ENCODE measurements at places on chromosomes 13 and 19.

DNA sequence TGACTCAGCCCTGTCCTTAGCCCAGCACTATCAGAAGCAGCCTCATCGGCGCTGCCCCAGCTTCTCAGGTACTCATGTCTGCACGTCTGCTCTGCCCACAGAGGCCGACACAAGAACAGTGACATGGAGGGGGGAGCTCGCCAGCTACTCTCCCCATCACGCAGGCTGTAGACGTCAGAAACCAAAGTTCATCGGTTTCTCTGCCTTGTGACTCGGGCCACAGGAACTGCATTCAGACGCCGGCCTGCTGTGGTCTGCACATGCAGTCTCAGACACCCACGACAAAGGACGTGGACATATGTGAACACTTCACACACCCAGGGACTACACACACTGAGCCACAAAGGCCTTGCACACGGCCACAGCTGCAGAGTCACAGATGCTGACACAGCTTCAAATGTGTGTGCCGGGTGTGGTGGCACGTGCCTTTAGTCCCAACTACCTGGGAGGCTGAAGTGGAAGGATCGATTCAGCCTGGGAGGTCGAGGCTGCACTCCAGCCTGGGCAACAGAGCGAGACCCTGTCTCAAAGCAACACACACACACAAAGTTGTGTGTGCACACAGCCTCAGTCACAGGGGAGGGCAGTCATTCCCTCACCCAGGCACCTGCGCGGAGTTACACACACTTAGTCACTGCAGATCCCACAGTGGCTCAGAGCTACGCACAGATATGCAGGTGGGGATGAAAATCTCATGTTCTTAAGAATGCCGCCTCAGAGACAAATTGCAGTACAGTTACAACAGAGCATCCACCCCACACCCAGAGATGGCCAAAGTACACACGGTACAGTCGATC lies 4.9 kb upstream of the ZFP36 start:
- peak; percentile 75 for DNase-seq

- DNase-seq: no peak
Observed at GRCh38 chr19:9306443-9306842, 3.2 kb downstream of the ZNF699 start.

DNA sequence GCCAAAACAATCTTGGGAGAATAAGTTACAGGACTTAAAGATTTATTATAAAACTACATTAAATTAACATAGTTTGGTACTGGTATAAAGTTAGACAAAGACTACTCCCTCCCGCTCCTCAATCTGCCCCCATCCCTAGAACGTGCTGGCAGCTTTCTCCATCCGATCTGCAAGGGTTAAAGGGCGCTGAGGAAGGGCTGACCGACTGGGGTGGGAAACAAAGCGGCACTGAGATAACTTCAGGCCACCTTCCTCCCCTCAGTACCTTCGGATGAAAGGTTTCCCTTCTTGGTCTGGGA lies 790 bp upstream of the SUGT1 start:
- no peak for DNase-seq

- no peak for DNase-seq
Observed at GRCh38 chr13:19634256-19634740, 839 bp downstream of the MPHOSPH8 start.

GRCh38 chr19:4645718-4646117 lies 6.4 kb downstream of the TNFAIP8L1 start:
- no peak for DNase-seq

GRCh38 chr19:4654437-4655361 lies 15.4 kb downstream of the TNFAIP8L1 start:
- no peak for DNase-seq

DNA sequence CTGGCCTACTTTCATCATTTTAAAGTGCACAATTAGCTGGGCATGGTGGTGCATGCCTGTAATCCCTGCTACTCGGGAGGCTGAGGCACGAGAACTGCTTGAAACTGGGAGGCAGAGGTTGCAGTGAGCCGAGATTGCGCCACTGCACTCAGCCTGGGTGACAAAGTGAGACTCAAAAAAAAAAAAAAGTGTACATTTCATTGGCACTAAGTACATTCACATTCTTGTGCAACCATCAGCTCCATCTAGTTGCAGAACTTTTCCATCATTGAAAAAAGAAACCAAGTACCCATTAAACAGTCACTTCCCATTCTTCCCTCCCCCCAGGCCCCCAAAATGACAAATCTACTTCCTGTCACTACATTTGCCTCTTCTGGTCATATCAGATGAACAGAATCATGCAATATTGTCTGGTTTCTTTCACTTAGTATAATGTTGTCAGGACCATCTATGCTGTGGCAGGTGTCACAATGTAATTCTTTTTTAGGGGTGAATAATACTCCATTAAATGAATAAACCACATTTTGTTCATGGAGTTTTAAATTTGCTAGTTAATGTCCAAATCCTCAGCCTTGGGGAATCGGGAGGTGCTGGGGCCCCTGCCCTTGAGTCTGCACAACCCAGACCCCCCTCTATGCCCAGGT lies 7.4 kb upstream of the SIGLEC11 start:
- DNase-seq: no peak

DNA sequence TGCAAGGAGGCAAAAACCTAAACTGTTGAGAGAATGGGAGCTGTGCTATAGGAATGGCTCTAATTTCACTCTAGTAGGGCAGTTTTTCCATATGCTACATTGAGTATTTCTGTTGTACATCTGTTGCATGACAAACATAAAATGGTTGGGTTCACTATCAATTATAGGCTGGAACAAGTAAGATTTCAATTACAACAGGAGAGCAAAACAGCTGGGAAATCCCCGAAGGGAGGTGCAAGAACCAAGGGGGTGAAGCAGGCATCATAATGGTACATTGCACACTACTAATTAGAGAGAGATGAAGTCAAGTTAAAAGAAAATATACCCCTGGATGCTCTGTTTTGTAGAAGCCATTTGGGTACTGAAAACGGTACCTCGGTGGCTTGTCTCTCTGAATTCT lies 389.5 kb downstream of the PCDH9 start:
- DNase-seq: no peak

DNA sequence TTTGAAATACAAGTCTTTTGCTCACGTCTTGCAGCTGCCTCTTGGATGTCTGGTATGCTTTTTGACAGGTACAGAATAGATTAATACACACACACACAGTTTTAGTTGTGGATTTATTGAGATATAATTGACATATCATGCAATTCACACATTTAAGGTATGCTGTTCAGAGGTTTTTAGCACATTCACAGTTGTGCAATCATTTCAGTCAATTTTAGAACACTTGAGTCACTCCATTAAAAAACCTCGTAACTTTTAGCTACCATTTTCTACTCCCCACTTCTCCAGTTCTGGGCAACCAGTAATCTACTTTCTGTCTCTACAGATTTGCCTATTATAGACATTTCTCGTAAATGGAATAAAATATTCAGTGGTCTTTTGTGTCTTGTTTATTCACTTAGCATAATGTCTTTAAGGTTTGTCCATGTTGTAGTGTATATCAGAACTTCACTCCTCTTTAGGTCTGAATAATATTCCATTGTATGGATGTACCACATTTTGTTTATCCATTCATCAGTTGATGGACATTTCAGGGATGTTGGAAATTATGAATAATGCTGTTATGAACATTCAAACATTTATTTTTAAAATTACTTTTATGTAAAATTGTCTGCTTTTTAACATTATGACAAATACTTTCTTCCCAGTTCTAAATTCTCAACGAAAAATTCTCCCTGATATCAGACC lies 2.5 kb upstream of the ZMYM2 start:
- no peak for DNase-seq

GRCh38 chr19:43318203-43318602 lies 35.3 kb upstream of the CD177 start:
- DNase-seq: no peak

DNA sequence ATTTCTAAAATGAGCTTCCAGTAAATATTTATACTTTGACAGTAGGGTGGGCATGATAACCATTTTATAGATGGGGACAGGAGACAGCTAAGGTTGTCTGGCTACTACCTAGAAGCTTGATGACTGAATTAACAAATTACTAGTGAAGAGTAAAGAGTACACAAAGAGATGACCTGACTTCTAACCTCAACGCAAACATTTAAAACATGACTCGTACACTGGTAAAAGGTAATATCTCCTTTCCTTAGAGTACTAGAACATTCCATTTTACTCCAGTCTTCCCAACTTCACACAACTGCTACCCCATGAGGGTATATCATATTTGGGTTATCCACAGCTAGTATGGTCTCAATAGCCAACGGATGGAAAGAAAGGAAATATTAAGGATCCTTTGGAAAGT lies 258.9 kb downstream of the FOXO1 start:
- DNase-seq: no peak

DNA sequence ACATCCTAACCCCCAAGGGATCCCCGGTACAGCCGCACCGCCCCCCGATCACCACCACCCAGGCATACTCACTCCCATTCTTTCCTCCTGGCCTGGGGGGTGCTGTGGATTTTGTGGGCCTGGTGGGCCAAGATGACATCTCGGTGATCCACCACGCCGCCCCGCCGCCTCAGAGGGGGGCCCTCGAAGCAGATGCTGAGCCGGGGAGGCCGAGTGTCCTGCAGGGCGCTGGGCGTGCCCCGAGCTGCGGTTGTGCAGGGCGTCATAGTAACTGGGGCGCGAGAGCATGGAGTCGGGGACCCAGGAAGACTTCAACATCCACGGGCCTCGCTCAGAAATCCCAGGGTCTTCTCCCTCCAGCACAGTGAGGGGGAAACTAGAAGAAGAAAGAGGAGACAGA lies 93.4 kb upstream of the CACNA1A start:
- DNase-seq: no peak

DNA sequence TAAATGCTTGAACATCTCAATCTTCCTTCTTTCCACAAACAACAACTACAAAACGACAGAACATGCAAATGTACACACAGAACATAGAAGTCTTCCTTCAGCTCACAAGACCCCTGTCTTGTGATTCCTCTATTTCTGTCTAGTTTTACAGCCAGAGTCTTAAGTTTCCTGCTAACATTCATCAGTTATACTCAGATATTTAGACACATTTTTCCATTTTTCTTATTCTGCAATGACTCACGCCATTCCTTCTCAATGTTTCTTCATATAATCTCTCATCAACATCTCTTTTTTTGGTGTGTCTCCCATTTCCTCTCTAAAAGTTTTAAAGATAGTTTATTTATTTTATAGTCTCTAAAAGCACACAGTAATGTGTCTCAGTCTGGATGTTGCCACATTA lies 1872.9 kb upstream of the PCDH20 start:
- no peak for DNase-seq

- no peak for DNase-seq
Observed at GRCh38 chr13:96934889-96935489, 59.3 kb downstream of the OXGR1 start.

GRCh38 chr13:33090755-33091414 lies 74.7 kb downstream of the KL start:
- DNase-seq: no peak

GRCh38 chr13:109669234-109669612 lies 117.2 kb downstream of the IRS2 start:
- no peak for DNase-seq

DNA sequence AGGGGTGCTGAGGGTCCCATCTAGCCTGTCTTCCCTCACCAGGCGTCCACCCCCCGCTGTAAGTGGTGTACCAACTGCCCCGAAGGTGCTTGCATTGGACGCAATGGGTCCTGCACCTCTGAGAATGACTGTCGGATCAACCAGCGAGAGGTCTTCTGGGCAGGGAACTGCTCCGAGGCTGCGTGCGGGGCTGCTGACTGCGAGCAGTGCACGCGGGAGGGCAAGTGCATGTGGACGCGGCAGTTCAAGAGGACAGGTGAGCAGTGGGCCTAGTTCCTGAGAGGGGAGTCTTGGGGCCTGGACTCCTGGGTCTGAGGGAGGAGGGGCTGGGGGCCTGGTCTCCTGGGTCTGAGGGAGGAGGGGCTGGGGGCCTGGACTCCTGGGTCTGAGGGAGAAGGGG lies 27.8 kb downstream of the CNFN start:
- DNase-seq: no peak

- DNase-seq: no peak
Observed at GRCh38 chr13:85288698-85289097, 510.5 kb downstream of the SLITRK6 start.

DNA sequence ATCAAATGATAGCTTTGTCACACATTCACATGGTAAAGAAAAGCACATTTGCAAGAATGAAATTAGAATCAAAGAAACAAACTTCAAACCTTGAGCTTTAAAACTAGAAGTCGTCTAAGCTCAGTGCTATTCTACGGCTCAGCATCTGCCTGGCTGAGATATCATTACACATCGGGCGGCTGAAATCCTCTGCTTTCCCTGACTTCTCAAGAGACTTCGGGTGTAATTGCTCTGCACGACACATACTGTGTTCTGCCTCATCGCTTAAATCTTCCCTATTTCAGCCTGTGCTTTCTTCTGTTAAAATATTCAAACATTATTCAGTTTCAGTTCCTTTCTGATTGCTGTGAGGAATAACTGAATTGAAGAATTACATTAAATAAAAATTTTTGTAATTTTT lies 265.3 kb downstream of the NALCN start:
- DNase-seq: no peak

GRCh38 chr19:10808937-10809649 lies 26.9 kb downstream of the TMED1 start:
- no peak for DNase-seq

- no peak for DNase-seq
Observed at GRCh38 chr13:95354680-95355487, 53.6 kb upstream of the ABCC4 start.

DNA sequence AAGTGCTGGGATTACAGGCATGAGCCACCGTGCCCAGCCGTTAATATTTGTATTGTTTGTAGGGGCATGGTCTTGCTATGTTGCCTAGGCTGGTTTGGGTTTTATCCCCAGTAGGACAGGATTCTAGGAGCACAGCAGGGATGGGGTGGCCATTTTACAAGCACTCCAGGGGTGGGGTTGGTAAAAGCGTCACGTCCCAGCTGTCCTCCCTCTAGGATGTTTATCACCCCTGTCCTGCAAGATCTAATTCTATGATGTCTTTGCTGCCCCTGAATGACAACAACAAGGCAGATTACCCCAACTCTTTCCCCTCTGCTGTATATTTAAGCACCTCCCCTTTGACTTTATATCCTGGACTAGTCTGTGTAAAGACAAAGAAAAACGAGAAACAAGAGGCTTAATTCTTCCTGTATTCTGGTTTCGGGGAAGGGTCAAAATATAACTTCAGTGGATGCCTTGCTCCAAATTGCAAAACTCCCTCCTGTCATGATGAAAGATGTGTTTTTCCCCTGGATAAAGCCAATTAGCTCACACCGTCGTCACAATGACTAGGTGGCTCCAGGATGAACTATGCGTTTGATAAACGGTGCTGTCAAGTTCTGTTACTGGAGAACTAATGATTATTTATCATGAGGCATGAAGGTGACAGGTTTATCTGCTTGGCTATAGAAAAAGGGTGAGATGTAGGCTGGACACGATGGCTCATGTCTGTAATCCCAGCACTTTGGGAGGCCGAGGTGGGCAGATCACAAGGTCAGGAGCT lies 27.8 kb upstream of the OR1M1 start:
- DNase-seq: no peak

- DNase-seq: peak; percentile 29
Observed at GRCh38 chr19:29277102-29277501, 64.2 kb upstream of the UQCRFS1 start.

GRCh38 chr13:73074926-73075325 lies 16.1 kb downstream of the KLF5 start:
- no peak for DNase-seq

- DNase-seq: no peak
Observed at GRCh38 chr19:52226652-52227051, 36.8 kb downstream of the PPP2R1A start.

- DNase-seq: no peak
Observed at GRCh38 chr19:51607077-51607476, 23.1 kb downstream of the SIGLEC5 start.

- no peak for DNase-seq
Observed at GRCh38 chr19:16896146-16897028, 7.6 kb downstream of the F2RL3 start.

- DNase-seq: no peak
Observed at GRCh38 chr13:76732367-76732766, 153.8 kb downstream of the KCTD12 start.
